ENCODE measurements at places on chromosomes 4 and X.

DNA sequence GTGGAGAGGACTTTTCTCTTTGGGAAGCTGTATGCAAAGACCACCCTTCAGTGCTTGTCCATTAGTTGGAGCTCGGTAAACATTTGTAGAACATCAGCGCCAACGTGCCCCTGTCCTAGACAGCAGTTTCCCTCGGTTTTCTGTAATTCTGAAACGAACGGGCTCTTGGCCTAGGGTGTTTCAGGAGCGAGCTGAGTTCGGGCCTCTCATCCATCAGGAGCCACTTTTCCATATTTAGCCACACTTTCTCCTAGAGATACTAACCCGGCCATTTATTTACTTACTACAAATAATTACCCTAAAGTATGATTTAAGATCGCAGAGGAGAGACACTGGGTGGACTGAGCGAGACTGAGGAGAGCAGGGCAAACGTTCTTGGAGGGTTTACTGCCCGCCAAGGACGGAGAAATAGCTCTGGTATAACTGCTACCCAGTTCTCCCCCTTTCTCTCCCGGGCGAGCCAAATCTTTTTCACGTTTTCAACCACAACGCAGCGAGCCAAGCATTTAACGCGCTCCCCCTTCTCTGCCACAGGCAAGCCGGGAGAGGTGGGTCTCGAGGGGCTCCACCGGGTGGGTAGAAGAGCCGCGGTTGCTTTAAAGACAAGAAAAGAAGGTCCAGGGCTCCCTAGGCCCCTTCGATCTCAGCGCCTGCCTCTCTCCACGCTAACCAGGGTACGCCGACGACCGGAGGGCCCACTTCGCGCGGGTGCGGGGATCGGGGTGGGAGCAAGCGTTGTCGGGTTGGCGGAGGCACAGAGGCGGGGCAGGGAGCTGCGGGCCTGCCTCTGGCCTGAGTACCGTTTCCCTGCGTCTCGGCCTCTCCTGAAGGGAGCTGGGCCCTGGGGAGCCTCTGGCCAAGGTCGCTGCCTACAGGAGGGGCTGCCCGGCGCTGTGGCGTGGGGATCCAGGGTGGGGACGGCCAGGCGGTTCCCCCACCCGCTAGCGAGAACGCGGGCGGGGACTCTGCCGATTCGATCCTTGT is 10.8 kb upstream of the PITX2 start:
- no peak for DNase-seq

DNA sequence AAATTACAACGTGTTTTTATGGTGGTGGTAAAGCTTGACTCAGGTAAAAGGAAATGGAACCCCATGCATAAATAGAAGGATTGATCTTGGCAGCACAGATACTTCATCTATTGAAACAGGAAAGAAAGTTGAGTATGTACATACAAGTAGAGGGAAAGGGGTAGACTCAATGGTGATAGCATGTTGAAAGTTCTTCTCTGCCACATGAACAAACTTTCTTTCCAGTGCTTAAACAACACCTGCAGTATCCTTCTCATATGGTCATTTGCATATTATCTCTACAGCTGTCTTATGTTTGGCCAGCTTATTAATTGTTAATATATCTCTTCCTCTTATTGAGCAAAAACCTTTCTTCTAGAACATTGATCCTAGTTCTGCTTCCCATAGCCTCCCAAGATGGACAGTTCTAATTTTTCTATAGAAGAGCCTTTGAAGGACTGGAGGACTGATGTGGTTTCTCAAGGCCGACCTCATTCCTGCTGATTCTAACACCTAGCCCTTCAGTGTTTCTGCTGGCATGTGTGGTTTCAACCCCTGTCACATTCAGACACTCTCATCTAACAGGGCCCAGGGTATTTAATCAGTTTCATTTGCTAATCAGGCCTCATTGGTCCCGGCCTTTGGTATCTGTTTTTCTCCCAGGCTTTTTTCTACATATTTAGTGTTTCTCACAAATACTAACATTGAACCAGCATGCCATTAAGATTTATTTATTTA is 108.1 kb upstream of the SPRY1 start:
- DNase-seq: no peak

GRCh38 chr4:23458054-23458453 is 431.8 kb downstream of the PPARGC1A start:
- no peak for DNase-seq

DNA sequence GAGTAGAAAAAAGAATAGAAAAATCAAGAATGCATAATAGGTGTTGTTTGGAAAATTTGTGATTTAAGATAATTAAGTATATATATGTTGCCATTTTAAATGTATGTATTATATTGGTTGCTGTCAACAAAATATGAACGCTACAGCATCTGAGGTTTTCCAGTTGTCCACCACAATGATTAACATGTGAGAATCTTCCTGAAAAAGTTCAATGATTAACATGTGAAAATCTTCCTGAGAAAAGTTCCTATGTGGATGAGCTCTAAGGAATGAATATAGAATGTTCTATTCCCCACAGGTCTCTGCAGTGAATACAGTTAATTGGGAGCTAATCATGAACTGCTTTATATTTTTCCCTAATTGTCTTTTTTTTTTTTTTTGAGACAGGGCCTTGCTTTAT is 214.7 kb downstream of the CBR4 start:
- DNase-seq: no peak

DNA sequence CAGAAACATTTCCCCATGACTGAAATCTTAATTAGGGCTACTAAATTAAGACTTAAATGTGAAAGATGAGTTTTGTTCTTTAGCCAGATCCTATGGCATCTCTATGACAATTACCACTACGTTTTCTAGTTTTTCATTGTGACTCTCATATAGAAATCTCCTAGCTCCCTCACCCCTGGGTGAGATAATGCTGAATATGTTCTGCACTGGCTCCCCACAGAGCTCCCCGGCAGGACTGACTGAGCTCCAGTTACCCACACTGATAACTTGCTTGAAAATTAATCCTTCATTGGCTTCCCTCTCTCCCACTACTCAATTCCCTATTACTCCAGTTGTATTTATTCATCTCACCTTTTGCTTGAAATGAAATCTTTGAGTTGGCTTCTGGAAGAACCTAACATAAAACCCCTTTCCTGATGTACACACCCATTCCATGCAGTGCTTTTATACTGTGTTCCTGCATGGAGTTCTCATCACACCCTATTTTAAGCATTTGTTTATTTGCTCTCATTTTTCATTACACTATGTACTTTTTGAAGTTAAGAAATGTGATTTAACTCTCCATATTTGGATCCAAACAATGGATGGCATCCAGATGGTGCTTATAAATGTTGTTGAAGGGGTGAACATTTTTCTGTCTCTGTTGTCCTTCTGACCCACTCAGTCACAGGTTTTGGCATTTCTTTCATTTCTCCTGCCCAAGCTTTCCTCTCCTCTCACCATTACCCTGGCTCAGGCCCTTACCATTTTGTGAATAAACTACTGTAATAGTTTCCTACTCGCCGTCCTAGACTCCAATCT is 623.4 kb downstream of the SPRY1 start:
- no peak for DNase-seq

DNA sequence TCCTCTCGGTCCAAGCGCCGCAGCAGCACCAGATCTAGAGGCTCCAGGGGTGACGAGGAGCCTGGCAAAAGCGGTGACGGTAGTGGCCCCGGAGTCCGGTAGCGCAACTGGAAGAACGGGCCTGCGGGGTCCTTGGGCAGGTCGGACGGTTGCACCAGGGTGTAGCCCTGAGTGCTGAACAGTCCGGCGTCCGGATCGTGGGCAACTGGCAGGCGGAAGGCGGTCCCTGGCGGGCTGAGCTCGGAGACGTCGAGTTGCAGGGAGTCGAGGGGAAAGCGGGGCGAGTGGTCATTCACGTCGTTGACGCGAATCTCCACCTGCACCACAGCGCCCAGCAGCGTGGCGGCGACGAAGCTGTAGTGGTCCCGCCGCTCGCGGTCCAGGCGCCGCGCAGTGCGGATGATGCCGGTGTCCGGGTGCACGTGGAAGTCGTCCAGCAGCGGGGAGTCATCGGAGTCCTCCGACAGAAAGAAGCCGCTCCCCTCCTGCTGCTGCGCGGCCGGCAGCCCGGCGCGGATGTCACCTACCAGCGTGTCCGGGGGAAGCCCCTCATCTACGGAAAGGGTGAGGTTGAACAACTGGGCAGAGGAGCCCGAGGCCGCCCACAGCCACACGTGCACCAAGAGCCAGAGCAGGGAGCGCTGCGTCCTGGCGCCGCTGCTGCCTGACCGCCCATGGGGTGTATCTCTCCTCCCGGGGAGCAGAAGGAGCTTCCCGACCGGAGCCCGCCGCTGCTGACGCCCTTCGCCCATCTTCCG is 837 bp downstream of the DCHS2 start:
- DNase-seq: no peak

DNA sequence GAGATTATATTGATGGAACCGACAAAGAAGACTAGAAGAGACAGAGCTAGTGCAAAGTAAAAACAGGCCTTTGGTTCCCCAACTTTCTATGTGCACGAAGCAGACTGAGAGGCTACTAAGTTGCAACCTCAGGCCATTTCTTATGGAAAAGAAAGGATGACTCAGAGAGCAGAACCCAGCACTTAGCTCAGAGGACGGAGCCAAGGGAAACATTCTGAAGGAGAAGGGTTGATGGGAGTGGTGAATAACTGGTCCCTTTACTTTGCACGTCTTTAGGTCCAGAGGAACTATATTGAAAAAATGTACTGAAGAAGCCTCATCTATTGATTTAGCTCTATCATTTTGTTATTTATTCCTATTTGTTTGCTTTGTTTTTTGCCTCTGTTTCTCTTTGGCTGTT is 182.1 kb downstream of the CPE start:
- no peak for DNase-seq

DNA sequence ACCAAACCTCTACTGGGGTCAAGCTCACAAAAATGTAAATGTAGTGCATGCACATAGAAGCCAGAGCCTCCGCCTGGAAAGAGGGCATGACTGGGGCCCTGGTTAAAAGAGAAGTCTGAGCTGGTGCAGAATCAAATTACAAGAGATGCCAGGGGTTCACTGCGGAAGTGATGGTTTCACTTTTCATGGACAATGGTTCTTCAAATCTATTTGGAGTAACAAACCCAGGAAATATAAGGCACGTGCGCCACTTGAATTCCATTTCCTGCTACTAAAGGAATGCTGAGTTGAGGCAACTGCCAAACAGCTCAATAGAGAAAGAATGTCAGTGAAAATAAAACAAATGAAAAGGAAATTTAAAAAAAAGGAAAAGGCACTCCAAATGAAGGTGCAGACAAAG is 79.8 kb downstream of the FUNDC1 start:
- DNase-seq: no peak

- no peak for DNase-seq
These were observed 38.8 kb downstream of the TAPT1 start for GRCh38 chr4:16187455-16187854.

GRCh38 chrX:103347682-103348397 is 8.5 kb upstream of the TCEAL9 start:
- no peak for DNase-seq

- DNase-seq: no peak
These were observed 28.2 kb upstream of the APLN start for GRCh38 chrX:129682979-129683378.

Data from posterior cingulate gyrus (tissue), 11 donors.